ENCODE measurements at places on chromosomes 13 and 19.

- no peak for DNase-seq
Measured at GRCh38 chr19:7547159-7547558, 11.6 kb downstream of the PNPLA6 start.

GRCh38 chr13:92365904-92366303 lies 860.7 kb upstream of the GPC6 start:
- DNase-seq = no peak

DNA sequence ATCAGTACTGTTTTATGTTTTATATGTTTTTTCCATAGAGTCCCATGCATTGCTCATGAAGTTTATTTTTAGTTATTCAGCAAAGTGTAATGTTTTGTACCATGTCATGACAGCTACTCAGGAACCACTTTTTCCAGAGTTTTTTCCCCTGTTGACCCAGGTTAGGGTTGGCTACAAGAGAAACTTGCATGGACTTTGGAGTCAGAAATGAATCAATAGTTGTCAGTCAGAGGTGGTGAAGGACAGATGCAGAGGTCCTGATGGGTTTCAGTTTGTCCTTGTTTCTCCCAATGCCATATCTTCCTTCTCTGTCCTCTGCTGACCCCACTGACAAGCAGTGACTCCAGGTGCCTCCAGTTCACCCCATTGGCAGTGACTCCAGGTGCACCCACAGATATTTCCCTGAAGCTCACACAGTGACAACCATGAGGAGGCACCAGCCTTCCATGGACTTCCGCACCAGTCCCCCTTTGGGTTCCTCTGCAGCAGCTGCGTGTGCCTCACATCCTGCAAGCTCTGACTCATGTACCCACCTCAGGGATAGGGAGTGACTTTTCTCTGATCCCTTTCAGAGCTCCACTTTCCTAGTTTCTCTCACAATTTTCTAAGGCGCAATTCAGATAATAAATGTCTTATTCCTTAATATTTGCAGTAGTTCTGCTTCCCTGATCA lies 92.1 kb downstream of the AKAP11 start:
- DNase-seq = no peak

DNA sequence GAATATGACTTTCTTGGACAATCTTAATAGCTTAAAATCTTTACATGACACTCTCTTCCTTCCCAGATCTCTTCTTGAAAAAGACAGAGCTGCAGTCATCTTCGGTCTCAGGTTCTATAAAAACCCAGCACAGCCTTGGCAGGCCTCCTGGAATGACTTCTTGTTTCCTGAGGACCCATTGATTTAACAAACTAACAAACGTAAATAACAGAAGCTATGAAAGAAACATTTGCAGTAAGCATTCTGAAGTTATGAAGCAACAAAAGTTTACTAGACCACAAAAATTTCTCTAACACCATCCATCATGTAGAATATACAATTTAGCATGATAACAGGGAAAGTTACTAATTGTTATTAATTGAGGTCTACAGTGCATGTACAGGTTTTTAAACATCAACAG lies 62.8 kb upstream of the STARD13 start:
- no peak for DNase-seq

GRCh38 chr19:21604951-21605476 lies 99.6 kb downstream of the ZNF429 start:
- no peak for DNase-seq

- no peak for DNase-seq
Measured at GRCh38 chr13:111614009-111614408, 293.6 kb downstream of the TEX29 start.
